HS-5 (cell line): ENCODE measurements at places on chromosomes 1 and 21.

- DNase-seq = no peak
Observed at GRCh38 chr1:167152192-167152876, 58.5 kb downstream of the STYXL2 start.

DNA sequence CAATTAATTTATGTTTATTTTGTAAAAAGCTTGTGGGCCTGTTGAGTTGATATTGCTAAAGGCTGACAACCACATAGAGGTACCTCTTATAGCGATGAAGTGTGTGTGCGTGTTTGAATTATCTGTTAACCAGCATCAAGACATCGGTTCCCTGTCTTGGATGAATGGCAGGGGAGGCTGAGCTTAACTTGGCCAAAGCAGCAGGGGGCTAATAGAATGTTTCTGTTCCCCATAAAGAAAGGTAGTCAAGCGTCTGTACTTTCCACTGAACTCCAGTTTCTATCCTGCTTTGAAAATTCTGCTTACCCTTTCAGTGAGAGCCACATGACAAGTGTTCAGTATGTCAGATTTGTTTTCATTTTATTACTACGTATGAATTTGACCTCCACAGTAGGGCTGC is 63.0 kb downstream of the ROR1 start:
- DNase-seq = no peak

GRCh38 chr1:154431586-154432373 is 26.6 kb downstream of the IL6R start:
- peak; percentile 98 for DNase-seq

- no peak for DNase-seq
Observed at GRCh38 chr1:8218351-8219092, 99.4 kb upstream of the SLC45A1 start.

DNA sequence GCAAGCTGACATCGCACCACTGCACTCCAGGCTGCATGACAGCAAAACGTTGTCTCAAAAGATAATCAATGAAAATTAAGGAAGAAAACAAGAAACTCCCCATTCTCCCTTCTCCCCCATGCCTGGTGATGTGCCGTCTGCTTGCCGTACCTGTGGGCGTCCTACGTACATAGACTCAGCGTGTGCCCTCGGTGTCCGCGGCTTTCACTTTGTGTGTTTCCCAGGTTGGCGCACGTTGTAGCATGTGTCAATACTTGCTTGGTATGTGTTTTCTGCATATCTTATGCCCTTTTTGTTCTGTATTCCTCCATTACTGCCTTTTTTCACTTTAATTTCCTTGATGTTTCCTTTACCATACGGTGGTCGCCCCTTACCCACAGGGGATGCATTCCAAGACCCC is 53.8 kb downstream of the PCNT start:
- no peak for DNase-seq

GRCh38 chr1:109789551-109790180 is 25.9 kb upstream of the EPS8L3 start:
- DNase-seq = no peak

GRCh38 chr1:39410915-39411436 is 80.5 kb upstream of the BMP8A start:
- peak; percentile 86 for DNase-seq

GRCh38 chr1:153995202-153995601 is 4.6 kb downstream of the RPS27 start:
- no peak for DNase-seq

- peak; percentile 84 for DNase-seq
Observed at GRCh38 chr1:201461645-201462441, 7.1 kb downstream of the PHLDA3 start.

GRCh38 chr21:33127154-33127867 is 57.4 kb downstream of the OLIG1 start:
- peak; percentile 14 for DNase-seq

- DNase-seq = no peak
Observed at GRCh38 chr1:207747627-207748492, 4.0 kb upstream of the CD46 start.

DNA sequence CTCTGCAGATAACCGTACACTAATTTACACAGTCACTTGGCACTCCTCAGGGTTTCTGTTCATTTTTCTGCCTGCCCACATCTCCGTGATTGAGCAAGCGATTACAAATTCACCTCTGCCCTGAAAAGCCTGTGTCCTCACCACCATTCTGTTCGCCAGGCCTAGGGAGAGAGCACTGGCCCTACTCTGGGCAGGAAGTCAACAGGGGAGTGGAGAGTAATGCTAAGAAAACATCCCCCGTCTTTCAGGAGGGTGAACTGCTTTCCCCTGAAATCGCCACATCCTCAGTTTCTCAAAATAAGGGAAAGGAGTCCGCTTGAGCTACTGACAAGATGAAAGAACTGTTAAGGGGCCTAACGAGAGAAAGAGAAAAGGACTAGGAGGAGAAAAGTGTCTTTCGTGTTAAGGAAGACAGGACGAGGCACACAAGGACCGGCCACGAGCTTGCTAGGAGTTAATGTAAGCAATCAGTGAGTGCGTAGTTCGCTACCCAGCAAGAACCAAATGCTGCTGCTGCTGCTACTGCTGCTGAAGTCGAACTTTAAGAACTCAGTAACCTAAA is 632 bp downstream of the PEX19 start:
- DNase-seq = peak; percentile 39

GRCh38 chr1:25106976-25107642 is 125.2 kb downstream of the SYF2 start:
- DNase-seq = no peak

DNA sequence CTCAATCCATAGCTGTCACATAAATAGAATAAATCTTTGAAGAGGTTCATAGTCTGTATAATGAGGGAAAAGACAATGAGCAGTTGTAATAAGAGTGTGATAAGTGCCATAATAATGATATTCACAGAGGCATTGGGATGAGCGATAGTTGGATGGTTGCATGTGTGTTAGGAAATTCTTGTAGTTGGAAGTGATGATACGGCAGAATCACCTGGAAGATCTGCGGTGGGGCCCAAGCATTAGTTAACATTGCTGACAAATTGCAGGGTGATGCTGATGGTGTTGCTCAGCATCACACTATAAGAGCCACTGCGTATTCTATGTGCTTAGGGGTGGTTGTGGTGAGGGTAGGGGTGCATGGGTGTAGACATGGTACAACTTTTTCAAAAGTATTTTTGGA is 41.1 kb downstream of the ADGRL2 start:
- no peak for DNase-seq

- peak; percentile 63 for DNase-seq
Observed at GRCh38 chr1:31788138-31788824, 24.1 kb upstream of the ADGRB2 start.

DNA sequence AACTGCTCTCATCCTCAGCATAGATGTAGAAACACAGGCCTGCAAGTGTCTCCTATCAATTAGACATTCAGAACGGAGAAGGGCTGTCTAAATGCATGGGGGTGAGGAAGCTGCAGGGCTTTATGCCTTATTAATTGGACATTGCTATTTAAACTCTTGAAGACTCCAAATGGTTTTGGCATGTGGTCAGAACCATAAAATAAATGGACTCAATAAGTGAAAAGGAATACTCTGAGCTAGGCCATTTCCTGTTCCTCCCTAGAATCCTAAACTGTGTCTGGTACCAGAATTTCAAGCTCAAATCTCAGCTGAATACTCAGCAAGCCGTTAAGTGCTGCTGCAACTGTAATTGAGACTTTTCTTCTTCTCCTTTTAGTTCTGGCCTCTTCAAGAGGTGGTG is 80.4 kb upstream of the C1orf87 start:
- DNase-seq = no peak

GRCh38 chr1:172224871-172225270 is 195.6 kb upstream of the C1orf105 start:
- DNase-seq = no peak

DNA sequence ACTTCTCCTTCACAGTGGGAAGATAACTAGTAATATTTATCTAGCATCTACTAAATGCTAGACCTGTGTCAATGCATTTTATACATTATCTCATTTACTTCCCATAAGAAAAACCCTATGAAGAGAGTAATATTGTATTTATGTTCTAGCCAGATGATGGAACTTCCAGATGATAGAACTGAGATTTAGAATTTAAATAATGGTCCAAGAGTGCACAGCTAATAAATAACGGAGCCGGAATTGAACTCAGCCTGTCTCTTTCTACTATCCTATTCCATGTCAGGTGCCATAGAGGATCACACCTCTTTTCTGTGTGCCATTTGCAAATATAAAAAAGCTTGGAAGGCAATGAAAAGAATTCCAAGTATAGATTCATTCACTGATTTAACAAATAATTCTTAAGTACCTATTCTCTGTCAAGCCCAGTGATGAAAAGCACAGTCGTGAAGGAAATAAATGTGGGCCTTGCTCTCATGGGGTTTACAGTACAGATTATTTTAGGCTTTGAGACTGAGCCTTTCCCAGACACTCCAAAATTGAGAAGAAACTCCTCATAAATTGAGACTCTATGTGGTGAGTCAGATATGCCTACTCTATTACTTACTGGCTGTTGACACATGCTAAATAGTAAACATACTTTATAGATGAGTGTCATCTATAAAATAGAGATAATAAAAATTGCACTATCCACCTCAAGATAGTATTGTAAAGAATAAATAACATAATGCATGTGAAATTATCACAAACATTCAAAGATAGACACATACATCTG is 378.0 kb upstream of the PRMT6 start:
- DNase-seq = peak; percentile 54

- no peak for DNase-seq
Observed at GRCh38 chr21:20388400-20388799, 609.8 kb upstream of the NCAM2 start.

DNA sequence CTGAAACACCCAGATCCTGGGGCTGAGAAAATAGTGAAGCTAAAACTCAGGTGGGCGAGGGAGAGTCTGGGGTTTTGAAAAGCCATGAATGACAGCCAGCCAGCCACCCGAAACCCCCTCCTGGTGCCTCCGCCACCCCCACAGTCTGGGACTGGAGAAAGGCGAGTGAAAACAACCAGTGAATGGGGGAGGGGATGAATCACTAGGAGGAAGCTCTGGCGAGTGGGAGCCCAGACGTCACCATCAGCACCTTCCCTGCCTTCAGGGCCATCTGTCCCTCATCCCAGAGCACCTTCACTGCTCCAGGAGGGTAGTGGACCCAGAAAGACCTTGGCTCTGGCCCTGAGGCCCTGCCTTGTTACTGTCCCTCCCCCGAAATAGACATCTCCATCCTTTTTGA is 9.2 kb downstream of the RORC start:
- DNase-seq = no peak

- DNase-seq = no peak
Observed at GRCh38 chr1:159669338-159669737, 45.1 kb downstream of the CRP start.

- DNase-seq = no peak
Observed at GRCh38 chr21:45550522-45551210, 8.4 kb upstream of the SLC19A1 start.

DNA sequence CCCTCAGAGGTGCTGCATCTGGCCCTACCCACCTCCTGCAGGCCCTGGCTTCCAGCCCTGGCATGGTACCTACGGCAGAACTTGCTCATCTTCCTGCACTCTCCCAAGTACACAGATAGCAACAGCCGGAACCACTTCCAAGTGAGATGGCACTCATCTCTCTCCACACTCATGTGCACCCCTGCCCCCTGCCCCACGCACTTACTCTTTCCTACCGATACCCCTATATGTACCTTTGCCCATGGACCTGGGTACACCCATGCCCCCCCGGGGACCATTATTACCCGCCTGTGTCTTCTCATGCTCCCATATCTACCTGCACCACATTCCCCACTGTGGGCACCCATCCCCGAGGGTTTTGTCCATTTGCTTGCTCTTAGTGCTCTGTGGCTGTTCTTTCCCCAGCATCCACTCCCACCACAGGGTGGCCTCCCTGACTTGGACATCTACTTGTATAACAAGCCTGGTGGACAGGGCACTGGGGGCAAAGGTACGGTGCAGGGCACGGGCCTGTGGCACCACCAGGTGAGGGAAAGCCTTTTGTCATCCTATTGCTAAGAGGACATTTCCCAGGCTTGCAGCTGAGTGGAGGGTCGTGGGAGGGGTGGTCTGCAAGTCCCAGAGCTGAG is 14.7 kb downstream of the HYI start:
- no peak for DNase-seq

DNA sequence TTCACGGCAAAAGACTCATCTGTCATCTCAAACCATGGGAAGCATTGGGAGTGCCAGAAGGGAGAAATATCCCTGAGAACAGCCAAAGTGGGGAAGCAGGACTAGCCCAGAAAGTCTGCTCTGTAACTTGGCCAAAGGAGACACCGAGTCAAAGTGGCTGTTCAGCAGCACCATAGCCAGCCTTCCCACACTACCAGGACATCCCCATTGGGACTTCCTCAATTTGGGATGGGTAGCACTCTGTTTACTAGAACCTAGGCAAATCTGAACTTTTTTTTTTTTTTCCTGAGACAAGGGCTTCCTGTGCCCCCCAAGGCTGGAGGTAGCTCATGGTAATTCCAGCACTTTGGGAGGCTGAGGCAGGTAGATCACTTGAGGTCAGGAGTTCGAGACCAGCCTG is 93.0 kb downstream of the ENAH start:
- no peak for DNase-seq

DNA sequence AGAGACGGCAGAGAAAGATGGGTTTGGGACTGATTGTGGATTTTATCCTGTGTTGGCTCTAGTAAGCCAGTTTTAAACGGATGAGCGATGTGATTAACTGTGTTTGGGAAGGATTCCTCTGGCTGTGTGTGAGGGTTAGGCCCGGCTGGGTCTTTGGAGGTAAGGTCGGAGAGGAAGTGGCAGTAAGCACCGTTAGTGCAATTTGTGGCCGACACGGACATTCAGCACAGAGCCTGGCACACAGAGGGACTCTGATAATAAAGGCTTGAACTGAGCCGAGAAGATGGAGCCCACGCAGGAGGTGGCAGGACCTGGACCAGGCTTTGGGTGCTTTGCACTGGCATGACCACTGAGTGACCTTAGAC is 1.3 kb downstream of the MTFR1L start:
- no peak for DNase-seq

GRCh38 chr1:93106226-93106625 is 27.1 kb downstream of the MTF2 start:
- DNase-seq = no peak

GRCh38 chr1:205204552-205204951 is 7.0 kb downstream of the DSTYK start:
- DNase-seq = no peak

DNA sequence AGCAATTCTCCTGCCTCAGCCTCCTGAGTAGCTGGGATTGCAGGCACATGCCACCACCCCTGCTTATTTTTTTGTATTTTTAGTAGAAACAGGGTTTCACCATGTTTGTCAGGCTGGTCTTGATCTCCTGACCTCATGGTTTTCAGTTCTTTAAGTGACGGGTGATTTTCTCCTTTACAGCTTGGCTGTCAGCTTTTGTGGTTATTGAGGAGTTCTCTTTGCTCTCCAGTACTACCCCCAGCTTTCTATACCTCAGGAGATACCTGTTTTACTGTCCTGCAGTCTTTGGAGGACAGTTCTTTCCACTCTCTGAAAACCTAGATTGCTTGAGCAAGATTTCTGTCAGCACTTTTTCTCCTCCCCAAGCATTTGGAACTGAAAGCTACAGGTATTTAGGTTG is 45.9 kb upstream of the EGLN1 start:
- DNase-seq = no peak

- DNase-seq = no peak
Observed at GRCh38 chr1:89815040-89815439, 5.8 kb upstream of the LRRC8D start.
